Osteocyte (in vitro differentiated cells): ENCODE measurements at places on chromosomes 12 and 14. TPM values are rescaled to one million over a fixed set of nuclear protein-coding genes. Genes with fewer than 3 reads are reported as not detected.
A peak's percentile ranks its signal among the peaks of the same experiment; 100 is the strongest.

Gene KIF5A
- total RNA-seq = 0.43 and 0.73 TPM in 2 replicates

Gene LRFN5
- 0.16 TPM in 1 of 2 replicates, not detected in the other for total RNA-seq

DNA sequence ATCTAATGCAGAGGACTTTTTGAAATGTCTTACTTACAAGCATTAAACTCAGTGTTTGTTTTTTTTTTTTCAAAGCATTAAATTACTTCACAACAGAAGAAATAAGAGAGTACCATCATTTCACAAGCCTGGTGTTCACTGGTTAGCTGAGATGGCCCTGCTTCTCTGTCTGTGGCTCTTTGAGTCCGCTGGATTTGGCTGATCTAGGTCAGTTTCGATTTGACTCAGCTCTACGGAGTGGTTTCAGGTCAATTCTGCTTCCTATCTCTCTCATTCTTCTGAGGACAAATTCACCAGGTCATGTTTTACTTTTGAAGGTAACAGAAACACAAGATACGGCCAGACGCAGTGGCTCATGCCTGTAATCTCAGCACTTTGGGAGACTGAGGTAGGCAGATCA is 1066.1 kb downstream of the FLRT2 start:
- DNase-seq = no peak

GRCh38 chr14:100129161-100129589 is 30.3 kb downstream of the DEGS2 start:
- DNase-seq = no peak

GRCh38 chr12:14619741-14620501 is 52.2 kb upstream of the PLBD1 start:
- DNase-seq = no peak

GRCh38 chr12:131826097-131826928 is 1.9 kb upstream of the MMP17 start:
- peak; percentile 76 for DNase-seq

GRCh38 chr12:108983227-108983626 is 37.6 kb downstream of the SVOP start:
- no peak for DNase-seq

GRCh38 chr12:53603804-53604203 is 22.4 kb downstream of the ATF7 start:
- no peak for DNase-seq

DNA sequence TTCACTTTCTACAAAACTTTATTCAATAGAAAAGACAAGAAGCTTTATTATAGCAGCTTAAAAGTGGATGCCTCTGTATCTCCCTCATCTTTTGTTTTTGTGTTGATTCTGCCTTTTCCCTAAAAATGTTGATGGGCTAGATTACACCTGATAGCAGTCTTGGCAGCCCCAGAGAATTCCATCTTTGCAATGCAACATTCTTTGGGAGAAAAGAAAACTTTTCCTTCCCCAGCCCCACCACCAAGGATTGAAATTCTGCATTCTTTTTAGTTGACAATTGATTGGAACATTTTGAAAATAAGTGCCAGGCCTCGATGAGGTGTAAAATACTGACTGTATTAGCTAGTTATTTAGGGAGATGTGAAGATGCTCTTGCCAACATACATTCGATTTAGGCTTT is 306.8 kb upstream of the G2E3 start:
- DNase-seq = no peak

DNA sequence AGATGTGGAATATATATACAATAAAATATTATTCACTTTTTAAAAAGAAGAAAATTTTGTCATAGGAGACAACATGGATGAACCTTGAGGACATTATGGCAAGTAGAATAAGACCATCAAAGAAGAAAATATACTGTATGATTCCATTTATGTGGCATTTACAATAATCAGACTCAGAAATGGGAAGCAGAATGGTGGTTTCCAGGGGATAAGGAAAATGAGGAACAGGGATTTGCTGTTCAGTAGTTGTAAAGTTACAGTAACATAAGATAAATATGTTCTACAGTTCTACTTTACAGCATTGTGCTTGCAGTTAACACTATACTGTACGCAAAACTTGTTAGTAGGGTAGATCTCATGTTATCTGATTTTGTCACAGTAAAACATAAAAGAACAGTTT is 1271.0 kb downstream of the LRFN5 start:
- no peak for DNase-seq
